Stimulated activated CD4-positive, alpha-beta T cell treated with anti-CD3 and anti-CD28 coated beads, Interleukin-2, amount 100 ng/mL, for 48 hours (primary cell): ENCODE measurements at places on chromosomes 6 and 20.
A peak's percentile ranks its signal among the peaks of the same experiment; 100 is the strongest.

- no peak for DNase-seq
Measured at GRCh38 chr6:27867945-27868300, 44.3 kb downstream of the OR2B2 start.

DNA sequence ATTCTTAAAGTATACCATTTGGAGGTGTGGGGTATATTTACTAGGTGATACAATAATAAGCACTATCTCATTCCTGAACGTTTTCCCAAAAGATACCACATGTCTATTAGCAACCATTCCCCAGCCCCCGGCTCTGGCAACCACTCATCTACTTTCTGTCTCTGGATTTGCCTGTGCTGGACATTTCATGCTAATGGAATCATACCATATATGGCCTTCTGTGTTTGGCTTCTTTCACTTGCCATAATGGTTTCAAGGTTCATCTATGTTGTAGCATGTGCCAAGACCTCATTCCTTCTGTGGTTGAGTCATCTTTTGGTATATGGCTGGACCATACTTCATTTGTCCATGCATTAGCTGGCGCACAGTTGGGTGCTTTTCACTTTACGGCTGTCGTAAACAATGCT lies 39.7 kb downstream of the BCAS4 start:
- no peak for DNase-seq

GRCh38 chr6:138815797-138816528 lies 20.1 kb downstream of the ECT2L start:
- DNase-seq, result no peak

- DNase-seq, result no peak
Measured at GRCh38 chr20:58627212-58628072, 23.6 kb upstream of the STX16 start.

DNA sequence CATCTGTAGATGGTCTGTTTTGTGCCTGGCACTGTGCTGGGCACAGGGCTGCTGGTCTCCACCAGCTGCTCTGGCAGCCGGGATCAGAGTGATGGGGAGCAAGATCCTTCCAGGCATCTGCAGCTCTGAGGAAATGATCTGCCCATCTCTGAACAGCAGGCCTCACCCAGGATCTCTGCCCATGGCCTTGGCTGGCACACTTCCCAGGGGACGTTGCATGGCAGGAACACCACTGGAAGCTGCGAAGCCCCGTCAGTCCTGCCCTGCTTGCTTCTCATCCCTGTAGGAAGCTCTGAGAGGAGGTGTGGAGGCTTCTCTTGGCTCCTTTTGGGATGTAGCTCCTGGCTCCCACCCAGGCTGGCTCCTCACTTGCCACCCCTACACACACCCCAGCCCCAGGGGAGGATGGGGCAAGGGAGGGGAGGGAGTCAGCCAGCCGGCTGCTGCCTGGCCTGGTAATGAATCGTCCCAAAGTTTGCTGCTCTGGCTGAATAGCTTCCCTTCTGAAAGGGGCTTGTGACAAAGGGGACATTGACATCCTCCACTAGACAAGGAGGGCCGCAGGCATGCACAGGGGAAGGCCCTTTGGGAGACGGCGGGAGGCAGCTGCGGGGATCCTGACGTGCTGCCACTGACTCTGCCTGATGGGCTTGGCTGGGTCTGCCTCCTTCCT lies 108.9 kb downstream of the VEGFA start:
- no peak for DNase-seq

DNA sequence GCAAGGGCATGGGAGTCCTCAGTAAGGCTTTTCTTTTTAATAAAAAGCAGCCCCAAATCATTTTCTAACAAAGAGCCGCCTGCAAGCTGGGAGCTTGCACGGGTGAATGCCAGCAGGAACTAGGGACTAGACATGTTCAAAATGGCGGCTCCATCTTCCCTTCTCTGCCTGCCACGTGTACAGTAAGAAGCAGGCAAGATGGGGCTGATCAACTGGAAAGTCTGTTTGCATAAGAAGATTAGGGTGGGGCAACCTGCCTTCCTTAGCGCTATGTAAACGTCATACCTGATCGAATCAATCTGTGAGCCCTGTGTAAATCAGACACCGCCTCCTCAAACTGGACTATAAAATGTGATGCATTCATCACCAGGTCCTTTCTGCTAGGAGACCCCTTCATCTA lies 299.4 kb upstream of the SOX4 start:
- DNase-seq, result no peak

GRCh38 chr20:4069751-4070150 lies 54.4 kb upstream of the RNF24 start:
- no peak for DNase-seq

- DNase-seq, result no peak
Measured at GRCh38 chr20:32558526-32558925, 26.6 kb downstream of the NOL4L start.

GRCh38 chr6:44470746-44471145 lies 83.2 kb downstream of the CDC5L start:
- DNase-seq, result no peak

DNA sequence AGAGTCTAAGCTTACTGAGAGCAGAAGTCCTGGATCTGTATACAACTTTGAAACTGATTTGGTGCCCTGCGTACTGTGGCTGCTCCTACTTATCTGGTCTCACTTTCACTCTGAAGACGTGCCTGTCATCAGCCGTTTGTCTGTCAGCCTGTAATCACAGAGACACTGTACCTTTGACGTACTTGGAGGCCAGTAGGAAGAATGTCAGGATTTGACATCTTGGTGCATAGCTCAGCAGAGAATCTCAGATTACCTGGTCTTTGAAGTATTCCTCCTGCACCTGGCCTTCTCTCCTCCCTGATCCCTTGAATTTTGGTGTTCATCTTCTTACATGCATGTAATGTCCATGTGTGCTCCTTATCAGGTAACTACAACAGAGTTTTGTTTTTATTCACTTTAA lies 37.7 kb downstream of the DSE start:
- no peak for DNase-seq

DNA sequence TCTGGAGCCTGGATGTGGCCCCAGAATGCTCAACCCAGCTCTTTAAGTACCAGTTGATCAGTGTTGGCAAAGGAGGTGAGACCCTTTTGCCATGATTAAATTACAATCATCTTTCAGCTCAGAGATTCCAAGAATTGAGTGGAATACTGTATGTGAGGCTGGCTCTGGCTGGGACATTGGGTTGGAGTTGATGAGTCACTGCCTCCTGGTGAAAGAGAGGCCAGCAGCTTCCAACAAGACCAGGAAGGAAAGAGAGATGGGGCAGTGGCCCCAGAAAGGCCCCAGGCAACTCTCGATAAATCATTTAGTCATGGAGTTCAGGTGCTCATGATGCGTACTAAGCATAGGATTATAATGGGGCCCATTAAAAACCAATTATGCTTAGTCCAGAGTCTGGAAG lies 2.1 kb downstream of the TGM6 start:
- DNase-seq, result no peak

DNA sequence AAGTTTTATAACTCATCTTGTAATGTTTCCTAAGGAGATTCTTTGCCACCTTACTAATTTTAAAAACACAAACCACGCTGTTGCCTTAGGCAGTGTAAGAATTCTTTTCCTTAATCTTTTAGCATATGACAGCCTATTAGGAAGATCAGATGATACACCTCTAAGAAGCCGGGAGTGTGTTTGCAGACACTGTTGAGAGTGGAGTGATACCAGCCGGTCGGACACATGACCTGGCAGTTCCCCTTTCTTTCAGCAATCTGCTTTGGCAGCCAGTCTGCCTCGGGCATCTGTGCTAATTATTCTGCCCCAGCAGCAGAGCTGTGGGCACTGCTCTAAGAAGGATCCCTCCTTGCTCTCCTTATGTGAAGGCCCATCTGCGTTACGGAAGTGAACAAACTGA lies 50.9 kb downstream of the PLCB4 start:
- DNase-seq, result no peak

GRCh38 chr6:3490625-3490980 lies 33.8 kb upstream of the SLC22A23 start:
- DNase-seq, result no peak

GRCh38 chr6:138538390-138539031 lies 39.2 kb upstream of the NHSL1 start:
- DNase-seq, result no peak

DNA sequence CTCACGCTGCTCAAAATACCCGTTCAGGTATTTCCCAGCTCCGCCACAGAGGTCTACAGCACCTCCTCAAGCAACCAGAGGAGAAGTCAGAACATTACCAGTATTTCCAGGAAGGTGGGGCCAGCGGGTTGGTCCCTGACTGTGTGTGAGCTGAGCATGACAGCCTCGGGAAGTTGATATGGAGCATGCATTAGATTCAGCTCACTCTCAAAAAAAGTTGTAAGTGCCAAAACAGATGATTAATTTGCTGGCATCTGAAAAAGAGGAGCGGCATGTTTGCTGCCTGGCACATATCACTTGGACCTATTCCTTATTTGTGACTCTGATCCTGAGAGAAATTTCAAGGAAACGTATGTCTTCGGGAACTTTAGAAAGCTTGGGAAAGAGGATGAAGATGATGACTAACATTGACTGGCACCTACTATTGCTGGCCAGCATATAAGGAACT lies 32.3 kb downstream of the ELOVL2 start:
- DNase-seq, result no peak

GRCh38 chr6:3211681-3212080 lies 15.8 kb downstream of the TUBB2B start:
- DNase-seq, result no peak

DNA sequence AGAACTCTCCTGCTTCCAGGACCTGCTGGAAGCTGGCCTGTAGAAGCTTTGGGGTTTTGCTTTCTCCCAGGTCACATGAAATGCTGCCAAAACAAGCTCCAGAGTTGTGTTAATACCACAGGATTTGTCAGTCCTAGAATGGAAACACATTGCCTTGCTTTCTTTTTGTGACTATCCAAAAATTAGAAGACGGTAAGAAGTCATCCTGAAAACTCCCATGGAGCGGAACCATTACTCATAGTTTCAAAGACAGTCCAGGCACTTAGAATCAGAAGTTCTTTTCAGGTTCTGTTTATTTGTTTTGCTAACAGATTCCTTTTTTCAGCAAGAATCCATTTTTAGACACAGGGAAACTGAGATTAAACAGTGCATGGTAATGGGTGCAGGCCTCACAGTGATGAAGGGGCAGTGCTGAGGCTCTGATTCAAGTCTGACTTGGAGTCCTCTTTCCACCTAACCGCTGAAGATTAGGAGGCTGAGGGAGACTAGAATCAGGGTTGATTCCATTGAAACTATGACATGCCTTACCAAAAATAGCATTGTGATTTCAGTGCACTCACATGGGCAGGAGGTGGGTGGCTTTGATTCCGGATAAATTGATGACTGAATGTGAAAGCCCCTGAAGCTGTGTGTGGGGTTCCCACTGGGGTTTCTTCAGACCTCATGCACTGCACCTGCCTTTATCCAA lies 72.2 kb upstream of the NAA20 start:
- peak; percentile 28 for DNase-seq

GRCh38 chr6:1781152-1781816 lies 171.6 kb downstream of the FOXC1 start:
- DNase-seq, result no peak

GRCh38 chr6:169101036-169101805 lies 152.4 kb downstream of the THBS2 start:
- DNase-seq, result no peak

DNA sequence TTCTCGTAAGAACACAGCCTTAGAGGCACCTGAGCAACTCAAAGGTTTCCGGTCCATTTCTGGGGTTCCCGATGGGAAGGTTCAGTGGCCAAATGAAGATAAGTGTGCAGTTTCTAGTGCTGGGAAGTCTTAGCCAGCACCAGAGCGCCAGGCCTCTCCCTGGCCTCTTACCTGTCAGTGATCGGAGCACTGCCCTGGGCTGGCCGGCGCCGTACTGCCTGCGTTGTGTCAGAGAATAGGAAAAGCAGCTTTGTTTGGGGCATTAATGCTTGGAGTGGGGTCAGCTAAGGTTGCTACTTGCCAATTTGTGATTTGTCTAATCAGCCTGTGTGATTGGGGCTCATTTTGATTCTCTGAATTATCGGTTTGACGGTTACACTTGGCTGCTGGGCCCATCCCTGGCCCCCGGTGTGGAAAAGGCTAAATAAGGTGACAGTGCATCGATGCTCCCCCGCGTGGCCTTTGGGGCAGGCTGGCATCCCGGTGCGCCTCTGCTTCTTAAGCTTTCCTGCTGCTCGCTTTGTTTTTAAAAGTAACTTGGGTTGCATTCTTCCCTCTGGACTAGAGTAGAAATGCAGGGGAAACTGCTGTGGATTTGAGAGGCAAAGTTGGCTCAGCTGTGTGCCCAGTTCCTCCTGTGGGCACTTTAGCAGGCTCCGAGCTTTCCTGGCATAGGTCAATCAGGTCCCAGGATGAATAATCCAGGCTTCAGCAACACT lies 51.8 kb downstream of the TCP11 start:
- DNase-seq, result no peak

- no peak for DNase-seq
Measured at GRCh38 chr6:18055714-18056382, 66.6 kb downstream of the NHLRC1 start.

- DNase-seq, result no peak
Measured at GRCh38 chr6:156924246-156924645, 147.1 kb downstream of the ARID1B start.

DNA sequence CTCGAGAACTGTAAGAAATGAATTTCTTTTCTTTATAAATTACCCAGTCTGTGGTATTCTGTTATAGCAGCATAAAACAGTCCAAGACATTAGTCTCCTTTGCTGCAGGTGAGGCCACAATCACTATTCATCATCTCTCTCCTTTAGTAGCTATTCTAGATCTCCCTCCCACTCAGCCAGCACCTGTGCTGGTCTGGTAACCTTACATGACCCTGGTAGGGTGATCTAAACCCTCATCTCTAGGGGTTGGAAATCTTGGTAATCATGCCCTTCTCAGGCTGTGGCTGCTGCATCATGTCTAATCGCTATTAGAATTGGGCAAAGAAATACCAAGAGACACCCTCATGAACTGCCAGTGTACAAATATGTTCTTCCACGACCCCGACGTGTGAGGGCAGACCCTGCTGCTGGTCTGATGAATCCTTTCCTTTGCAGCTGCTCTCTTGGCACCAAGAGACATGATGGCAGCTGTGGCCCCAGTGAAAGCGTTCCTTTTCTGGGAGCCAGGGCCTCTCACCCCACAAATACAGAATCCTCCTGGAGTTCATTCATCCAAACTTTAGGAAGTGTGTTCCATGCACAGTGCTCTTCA lies 23.0 kb upstream of the IGF2R start:
- DNase-seq, result no peak

DNA sequence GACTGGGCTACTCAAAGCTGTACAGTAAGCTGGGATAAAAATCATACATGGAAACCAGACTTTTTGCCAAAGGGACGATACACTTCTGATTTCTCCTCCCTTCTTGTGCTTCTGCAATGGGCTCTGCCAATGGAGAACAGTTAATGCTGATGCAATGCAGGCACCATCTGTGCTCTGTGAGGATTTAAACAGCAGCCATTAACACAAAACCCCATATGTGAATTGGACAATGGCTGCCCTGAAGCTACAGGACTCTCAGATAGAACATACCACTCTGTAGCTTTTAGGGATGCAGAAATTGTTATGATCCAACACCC lies 71.9 kb downstream of the GJA10 start:
- DNase-seq, result no peak

GRCh38 chr6:46961232-46961631 lies 39.5 kb upstream of the ADGRF5 start:
- no peak for DNase-seq

- DNase-seq, result no peak
Measured at GRCh38 chr6:6001443-6001842, 5.3 kb downstream of the NRN1 start.
